ENCODE measurements at places on chromosomes 16 and 17.

DNA sequence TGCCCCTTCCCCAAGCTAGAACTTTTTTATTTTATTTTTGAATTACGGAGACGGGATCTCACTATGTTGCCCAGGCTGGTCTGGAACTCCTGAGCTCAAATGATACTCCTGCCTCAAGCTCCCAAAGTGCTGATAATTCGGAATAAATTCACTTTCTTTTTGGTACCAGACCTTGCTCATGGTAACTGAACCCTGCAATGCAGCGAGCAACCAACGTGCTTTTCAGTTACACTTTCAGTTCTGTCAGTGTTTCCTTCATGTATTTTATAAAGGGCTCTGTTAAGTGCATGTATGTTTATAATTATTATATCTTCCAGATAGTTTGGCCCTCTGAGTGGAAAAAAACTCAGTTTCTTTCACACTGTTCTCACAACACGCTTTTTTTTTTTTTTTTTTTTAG, 13.9 kb downstream of the C16orf96 start:
- DNase-seq: no peak

DNA sequence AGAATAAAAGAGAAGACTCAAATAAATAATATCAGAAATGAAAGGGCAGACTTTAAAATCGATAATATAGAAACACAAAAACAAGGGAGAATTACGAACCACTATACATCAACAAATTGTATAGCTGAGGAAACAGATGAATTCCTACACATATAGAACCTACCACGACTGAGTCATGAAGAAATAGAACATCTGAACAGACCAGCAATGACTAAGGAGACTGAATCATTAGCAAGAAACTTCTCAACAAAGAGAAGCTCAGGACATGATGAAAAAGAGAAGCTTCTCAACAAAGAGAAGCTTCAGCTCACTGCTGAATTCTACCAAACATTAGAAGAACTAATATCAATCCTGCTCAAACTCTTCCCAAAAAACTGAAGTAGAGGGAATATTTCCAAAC, 255.9 kb downstream of the CEP112 start:
- DNase-seq: no peak

- no peak for DNase-seq
Observed at GRCh38 chr17:73226556-73227172, 33.8 kb downstream of the COG1 start.

DNA sequence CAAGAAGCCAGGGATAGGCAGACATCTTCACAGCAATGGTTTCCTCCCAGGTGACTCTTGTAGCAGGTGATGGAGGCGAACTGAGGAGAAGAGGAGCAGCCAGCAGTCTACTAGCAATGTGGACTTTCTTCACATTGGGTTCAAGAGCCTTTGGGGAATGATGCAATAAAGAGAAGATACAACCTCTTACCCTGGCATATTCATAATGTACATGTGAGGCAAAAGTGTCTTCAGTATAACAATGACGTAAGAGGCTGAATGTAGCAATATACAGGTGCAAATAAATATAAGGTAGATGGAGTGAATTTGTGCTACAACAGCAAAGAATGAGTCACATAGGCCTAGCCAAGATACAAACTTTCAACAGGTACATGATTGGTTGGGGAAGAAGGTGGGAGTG, 70.9 kb upstream of the SOX9 start:
- no peak for DNase-seq
